Thyroid gland (tissue), 4 donors: ENCODE measurements at places on chromosomes 12 and 14.
A peak's percentile ranks its signal among the peaks of the same experiment; 100 is the strongest.

GRCh38 chr12:115132905-115133304, 448.9 kb upstream of the TBX3 start:
- no peak for DNase-seq
- no peak overlapping the region for H3K4me3 ChIP-seq
- no peaks in the 10 kb centered on the region for H3K36me3 ChIP-seq
- H3K27me3 ChIP-seq = no peaks in the 10 kb centered on the region
- peaks cover 6% of the 10 kb centered on the region for H3K4me1 ChIP-seq

DNA sequence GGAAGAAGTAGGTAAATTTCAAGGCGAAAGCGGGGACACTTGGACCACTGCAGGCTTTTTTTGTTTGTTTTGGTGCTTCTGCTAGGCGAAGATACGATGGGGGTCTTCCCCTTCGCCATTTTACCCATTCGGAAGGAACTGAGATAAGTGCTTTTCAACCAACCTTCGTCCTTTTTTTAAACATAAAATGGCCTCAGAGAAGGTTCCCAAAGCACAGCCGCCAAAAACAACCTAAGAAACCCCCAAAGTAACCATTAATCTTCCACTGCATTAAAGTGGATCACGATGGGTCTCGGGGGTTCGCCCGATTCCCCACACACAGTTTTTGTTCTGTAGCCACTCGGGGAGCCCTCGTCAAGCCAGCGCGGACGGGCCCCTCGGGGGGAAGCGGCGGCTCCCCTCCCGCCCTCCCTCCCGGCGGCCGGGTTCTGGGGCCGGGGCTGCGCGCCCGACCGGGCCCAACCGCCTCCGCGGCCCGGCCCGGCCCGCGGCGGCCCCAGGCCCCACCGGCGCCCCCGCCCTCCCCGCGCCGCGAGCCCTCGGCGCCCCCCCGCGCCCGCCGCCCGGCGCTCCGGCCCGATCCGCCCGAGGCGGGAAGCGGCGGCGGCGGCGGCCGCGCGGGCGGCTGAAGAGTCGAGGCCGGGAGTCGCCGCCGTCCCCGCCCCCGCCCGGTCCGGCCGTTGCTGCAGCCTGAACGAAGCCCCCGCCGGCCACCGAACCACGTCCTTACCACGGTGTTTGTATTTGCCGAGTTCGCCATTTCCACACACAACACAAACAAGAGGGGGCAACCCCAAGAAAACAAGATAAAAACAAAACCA, 790 bp downstream of the GTF2A1 start:
- peak; percentile 52 for DNase-seq
- H3K4me3 ChIP-seq = peak overlapping the region; percentile 55
- no peaks in the 10 kb centered on the region for H3K27me3 ChIP-seq
- H3K36me3 ChIP-seq = peaks cover 8% of the 10 kb centered on the region

- no peaks in the 10 kb centered on the region for H3K27me3 ChIP-seq
- H3K36me3 ChIP-seq = no peaks in the 10 kb centered on the region
- no peak overlapping the region for H3K27ac ChIP-seq
- DNase-seq = no peak
- H3K4me3 ChIP-seq = no peak overlapping the region
Observed at GRCh38 chr12:25417071-25417470, 136.0 kb downstream of the LMNTD1 start.

- H3K36me3 ChIP-seq = no peaks in the 10 kb centered on the region
- no peaks in the 10 kb centered on the region for H3K4me1 ChIP-seq
Observed at GRCh38 chr14:100578552-100578951, 8.7 kb downstream of the BEGAIN start.
